ENCODE measurements at places on chromosomes 12 and 14.

DNA sequence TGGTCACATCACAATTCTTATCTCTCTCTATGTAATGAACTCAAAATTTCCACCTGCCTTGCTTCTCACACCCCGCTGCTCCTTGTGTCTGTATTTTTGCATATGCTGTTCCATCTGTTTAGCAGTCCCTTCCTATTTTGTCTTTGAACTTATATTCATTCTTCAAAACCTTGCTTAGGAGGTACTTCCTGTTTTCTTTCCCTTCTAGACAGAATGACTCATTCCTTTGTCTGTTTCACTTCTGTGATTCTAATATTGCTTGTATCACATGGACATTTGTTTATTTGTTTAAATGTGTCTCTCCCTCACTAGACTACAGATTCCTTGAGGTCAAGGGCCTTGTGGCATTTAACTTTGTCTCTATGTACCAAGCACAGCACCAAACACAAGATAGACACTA is 424.2 kb downstream of the ETNK1 start:
- DNase-seq, result no peak

GRCh38 chr12:87140262-87140661 is 884.1 kb upstream of the MGAT4C start:
- DNase-seq, result no peak

- DNase-seq, result peak; percentile 58
Observed at GRCh38 chr12:103799857-103800771, 40.9 kb downstream of the NT5DC3 start.

DNA sequence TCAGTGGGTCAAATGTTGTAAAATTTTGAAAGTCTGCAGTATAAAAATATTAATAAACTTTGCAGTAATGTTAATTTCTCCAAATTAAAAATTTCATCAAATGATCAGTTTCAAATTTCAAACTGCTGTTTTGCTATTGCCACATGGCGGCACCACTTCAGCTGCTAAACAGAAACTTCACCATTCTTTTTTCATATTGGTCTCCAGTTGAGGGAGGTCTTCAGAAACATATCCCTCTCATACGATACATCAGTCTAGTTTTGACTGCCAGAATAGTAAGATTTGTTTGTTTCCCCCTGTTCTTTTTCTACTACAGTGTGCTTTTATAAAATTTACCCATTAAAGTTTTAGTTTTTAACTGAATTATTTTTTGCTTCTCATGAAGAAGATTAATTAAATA is 4.2 kb upstream of the TRHDE start:
- no peak for DNase-seq

DNA sequence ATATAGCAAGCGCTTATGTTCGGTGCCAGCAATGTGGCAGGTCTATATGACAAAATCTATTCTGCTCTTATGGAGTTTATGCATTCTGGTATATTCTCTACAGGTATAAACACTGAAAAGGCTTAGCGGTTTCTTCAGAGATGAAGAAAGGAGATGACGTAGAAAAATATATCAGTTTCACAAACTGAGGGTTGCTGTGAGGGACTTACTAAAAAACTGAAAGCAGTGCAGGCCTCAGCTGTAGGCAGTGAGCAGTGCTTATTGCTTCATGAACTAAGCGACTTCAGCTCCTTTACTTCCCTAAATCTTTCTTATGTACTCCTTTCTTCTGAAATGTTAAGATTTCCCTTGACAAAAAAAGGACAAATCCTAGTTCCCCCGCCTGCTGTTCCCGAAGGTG is 4.5 kb downstream of the DDX47 start:
- no peak for DNase-seq

DNA sequence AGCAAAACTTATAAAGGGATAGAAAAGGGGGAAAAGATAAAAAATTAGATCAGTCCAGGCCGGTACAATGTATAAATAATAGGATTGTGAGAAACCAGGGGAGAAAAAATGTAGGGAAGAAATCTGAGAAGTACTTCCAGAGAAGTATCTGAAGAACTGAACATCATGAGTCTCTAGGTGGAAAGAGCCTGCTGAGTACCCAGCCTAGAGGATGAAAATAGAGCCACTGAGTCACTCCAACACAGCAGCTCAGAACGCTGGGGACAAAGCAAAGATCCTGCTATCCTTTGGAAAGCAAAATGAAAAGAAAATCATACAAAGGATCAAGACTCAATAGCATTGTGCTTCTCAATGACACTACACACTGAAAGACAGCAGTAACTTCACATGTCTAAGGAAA is 138.0 kb downstream of the ANO6 start:
- no peak for DNase-seq

DNA sequence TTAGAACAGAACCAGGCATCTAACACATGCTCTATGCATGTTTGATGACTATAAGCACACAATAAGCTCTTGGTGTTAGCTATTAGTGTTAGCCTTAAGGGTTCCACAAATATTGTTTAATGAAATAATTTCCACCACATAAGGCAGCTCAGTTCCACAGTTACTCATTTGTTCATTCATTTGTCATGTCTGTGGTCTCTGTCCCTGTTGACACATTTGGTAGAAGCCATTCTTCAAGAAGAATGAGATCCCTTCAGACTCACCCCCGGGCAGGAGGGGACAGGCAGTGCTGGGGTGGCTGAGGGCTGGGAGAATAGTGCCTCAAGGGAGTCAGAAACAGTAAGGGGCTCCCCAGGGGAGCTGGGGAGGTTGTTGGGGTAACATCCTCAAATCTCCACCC is 3.7 kb upstream of the FAIM2 start:
- no peak for DNase-seq

- DNase-seq, result no peak
Observed at GRCh38 chr14:91175291-91176201, 61.7 kb downstream of the DGLUCY start.

- peak; percentile 13 for DNase-seq
Observed at GRCh38 chr12:101181776-101182175, 28.3 kb downstream of the SLC5A8 start.

DNA sequence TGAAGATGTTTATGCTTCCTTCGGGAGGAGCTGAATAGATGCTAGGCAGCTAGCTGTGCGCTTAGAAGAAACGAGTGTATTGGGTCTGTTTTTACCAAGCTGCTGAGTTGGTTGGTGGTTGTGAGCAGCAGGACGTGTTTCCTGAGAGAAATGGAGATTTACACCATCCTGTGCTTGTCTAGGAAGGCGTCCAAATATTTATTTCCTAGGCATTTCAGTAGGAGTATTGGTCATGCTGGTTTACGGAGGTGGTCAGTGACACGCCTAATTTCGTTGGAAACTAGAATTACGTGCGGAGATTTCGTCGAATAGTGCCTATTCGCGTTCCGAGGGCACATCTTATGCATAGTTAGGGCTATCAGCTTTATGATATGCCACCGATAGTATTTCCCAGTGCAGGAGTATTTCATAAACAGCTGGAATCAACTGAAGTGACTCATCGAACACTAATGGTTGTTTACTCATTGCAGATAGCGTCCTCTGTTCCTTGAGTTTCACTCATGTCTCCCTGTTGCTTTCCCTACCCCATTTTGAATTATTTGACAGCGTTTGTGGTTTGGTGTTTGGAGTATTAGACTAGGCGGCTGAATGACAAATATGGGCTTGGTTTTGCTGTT is 780 bp downstream of the TBC1D15 start:
- peak; percentile 66 for DNase-seq

DNA sequence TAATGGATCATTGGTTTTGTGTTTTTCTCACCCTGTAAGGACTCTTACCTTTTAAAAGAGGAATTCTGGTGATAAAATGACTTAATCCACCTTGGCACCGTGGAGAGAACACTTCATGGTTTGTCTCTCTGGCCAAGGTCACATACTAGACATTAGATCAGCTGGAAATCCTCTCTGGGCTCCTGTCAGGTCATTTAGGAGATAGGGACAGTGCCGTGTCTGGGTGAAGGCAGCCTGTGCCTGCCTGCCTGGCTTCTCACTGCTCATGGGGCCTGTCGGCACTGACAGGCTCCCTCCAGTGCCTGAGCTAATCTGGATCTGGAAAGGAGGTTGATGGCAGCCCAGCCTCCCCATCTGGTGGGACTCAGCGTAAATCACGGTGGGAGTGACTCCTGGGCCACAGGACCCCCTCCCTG is 5.7 kb downstream of the CRADD start:
- no peak for DNase-seq

DNA sequence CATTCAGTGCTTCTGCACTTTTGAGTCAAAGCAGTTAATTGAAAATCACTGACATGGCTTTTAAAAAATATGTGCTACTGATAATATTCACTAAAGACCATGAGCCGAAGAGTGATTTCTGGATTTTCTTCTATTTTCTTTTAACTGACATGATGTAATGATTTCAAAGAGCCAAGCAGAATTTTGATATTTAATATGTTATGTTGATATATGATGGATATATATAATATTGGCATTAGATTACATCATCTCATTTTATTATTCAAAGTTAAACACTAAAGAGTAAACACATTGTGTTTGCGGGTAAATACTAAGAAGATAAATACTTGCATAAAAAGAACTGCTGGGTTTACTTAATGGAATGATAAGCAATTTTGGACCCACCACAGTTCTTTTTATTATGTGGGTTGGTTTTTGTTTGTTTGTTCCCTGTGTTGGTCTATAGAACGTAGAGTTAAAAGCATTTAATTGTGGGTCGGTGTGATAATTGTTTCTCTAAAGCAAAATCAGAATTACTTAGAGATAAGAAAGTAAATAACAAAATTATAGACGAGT is 692 bp downstream of the SPIC start:
- no peak for DNase-seq

GRCh38 chr12:41869432-41869831 is 275.2 kb downstream of the GXYLT1 start:
- no peak for DNase-seq

DNA sequence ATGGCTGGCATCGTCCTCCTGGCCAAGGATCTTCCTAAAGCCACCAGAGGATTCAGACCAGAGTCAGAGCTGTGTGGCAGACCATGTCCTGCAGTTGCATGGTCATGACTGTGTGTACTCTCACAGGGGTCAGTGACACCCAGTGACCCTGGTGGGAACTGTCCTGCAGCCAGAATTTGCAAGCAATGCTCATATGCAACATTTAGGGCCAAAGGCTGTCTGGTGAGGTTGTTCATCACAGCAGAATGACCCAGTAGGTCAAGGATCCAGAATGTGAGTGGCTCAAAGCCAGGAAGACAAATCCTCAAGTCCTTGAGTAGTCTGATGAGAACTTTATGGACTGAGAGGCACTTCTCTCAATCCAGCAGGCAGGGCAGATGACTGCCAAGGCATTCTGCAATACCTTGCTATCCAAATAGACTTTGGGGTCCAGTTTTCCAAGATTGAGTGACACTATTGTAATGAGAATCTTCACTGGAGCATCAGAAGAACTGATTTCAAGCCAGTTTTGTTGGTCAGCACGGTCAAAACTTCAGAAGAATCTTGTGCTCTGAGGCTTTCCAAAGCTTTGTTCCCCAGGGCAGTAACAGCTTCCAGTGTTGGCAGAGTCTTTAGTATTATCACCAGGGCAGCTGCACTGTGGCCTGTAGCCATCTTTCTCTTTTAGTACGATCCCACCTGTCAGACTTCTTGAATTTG is 122.0 kb downstream of the PTCSC3 start:
- no peak for DNase-seq

- no peak for DNase-seq
Observed at GRCh38 chr12:63034601-63035000, 99.7 kb upstream of the PPM1H start.

DNA sequence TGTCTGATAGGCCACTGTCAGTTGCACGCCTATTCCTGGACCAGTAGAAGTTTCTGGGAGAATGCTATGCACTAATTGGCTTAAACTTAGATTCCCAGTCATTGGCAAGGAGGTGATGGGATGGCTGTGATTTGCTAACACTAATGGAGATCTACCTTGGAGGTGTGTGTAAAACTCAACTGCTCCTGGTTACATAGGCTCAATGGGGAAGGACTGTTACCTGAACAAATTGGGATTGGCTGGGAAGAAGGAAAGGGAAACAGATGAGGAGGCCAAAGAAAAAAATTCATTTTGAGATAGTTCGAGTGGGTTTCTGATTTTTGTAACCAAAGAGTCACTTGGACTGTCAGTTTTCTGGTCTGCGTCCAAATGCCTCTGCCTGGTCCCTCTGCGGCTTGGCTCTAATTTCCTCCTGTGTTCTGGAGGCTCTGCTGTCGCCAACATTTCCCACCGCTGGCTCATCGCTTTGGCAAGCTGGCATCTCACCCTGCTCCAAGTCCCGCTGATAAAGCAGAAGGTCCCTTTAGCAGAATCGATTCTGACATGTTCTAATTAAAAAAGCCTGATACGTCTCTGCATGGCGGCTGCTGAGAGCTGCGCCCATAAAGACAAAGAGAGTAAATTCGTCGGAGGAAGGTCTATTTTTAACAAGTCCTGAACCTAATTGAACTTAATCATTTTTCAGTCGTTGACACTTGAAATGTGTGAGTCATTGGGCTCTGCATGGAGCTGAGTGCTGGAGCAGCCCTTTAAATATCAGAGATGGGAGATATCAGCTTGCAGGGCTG is 2.0 kb upstream of the CCDC63 start:
- peak; percentile 80 for DNase-seq

GRCh38 chr14:104149617-104150135 is 11.3 kb downstream of the KIF26A start:
- peak; percentile 34 for DNase-seq

- no peak for DNase-seq
Observed at GRCh38 chr12:46152456-46152855, 116.4 kb downstream of the SLC38A1 start.

GRCh38 chr12:19435831-19436497 is 3.3 kb upstream of the AEBP2 start:
- no peak for DNase-seq

- DNase-seq, result peak; percentile 53
Observed at GRCh38 chr12:79547044-79547734, 143.6 kb downstream of the PAWR start.

GRCh38 chr14:68020999-68021663 is 201.6 kb downstream of the RAD51B start:
- no peak for DNase-seq

DNA sequence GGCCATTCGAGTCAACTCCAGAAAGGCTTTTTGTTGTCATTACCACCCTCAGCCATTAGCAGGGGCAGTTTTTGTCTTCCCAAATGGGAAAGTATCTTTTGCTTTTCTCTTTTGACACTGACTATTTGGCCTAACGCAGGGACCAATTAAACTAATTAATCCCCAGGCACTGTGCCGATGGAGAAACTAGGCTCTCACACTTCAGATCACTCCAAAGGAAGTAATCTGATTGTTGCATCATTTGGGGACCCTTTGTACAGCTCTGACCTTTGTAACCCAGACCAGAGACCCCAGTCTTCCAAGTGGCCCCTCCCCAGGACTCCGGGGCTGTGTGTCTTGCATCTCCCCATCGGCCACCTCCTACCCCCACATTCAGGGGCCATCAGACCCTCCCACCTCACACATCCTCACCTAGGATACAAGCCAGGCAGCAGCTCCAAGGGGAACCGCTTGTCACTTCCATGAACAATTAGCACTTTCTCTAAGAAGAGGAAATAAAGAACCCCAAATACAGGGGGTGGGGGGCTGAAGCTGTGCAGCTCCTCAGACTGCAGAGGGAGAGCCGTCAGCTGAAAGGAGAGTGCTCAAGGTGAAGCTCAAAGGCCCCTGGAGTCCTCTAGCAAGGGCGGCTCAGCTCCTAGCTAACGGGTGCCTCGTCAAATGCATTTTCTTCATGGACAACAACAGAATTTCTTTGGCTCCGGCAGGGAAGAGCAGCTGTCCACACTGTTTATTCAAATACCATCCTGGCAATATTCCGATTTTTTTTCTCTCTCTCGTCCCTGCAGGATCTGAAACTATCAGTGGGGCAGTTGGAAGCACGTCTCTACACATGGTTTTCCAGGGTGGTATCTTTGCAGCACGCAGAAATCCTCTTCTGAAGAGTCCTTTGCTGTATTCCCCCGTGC is 64.3 kb upstream of the DIO3 start:
- DNase-seq, result no peak
